ENCODE measurements at places on chromosomes 12 and 14.
A peak's percentile ranks its signal among the peaks of the same experiment; 100 is the strongest.

GRCh38 chr14:53786045-53786444 is 170.6 kb downstream of the BMP4 start:
- DNase-seq, result no peak

- no peak for DNase-seq
These were observed 15.3 kb downstream of the P2RX2 start for GRCh38 chr12:132633901-132634300.

DNA sequence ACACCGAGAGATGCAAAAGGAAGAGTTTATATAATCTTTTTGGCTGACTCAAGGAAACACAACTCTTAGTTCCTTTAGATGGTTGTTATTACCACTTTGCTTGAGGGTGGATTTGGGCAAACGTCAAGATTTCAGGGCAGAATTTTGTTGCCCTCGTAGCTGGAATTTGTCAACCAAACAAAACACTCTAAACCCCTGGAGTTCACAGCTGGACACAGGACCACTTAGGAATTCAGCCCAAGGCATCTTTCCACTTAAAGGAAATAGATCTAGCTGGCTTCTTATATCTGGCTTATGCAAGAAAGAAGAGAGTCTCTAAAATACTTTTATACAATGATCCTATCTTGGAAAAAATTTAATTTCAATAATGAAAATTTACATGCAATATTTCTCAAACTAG is 237.8 kb upstream of the LRIG3 start:
- DNase-seq, result no peak

- no peak for DNase-seq
These were observed 1.4 kb upstream of the KLRC1 start for GRCh38 chr12:10454531-10454930.

- no peak for DNase-seq
These were observed 248.5 kb downstream of the DUSP6 start for GRCh38 chr12:89103831-89104230.

GRCh38 chr14:73500360-73500759 is 9.6 kb downstream of the RIOX1 start:
- peak; percentile 7 for DNase-seq

DNA sequence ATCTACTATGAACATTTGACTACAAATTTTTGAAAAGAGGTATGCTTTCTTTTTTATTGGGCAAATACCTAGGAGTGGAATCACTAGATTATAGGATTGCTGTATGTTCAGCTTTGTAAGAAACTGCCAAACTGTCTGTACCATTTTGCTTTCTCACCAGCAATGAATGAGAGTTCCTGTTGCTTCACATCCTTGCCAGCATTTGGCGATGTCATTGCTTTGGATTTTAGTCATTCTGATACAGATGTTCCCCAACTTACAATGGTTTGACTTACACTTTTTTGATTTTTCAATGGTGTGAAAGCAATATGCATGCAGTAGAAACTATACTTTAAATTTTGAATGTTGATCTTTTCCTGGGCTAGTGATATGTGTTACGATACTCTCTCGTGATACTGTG is 328.7 kb downstream of the RAD51B start:
- DNase-seq, result no peak

DNA sequence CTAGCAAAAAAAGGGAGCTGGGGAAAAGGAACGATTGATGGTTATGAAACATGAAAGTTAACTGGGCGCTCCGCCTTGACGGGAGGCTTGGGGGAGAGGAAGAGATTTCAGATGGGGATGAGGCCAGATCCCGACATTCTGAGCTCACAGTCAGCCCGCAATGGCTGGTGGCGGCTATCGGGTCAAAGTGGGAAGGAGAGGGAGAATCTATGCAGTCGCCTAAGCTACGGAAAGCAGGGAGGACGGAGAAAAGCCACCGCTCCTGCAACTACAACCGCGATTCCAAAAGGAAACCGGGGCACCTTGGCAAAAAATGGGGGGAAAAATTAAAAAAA is 502 bp downstream of the MPHOSPH9 start:
- no peak for DNase-seq

DNA sequence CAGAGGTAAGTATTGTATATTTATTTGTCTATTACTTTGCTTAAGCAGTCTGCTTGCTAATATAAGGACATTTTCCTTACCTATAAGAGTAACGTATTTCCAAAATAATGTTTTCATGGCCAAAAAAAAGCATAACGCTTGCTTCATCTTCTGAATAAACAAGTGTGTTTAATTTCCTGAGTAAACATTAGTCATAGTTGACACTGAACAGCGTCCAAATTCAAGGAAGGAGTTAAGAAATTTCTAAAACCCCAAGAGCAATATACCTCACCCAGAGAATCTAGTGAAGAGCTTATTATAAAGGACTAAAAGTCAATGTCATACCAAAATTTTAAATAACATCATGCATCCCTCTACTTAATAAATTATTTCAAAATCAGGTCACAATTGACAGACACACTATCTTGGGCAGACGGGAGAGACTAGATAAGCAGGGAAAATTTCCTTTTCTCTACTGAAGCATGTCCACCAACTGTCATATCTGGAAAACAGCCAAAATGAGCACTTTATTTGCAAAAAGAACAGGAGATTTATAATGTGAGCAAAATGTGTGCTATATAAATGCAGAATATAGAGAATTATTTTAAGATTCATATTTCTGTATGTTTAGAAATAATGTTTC is 25.1 kb downstream of the ANKS1B start:
- no peak for DNase-seq

Data from RPMI8226 (cell line).